ENCODE measurements at places on chromosomes 12 and 14.

DNA sequence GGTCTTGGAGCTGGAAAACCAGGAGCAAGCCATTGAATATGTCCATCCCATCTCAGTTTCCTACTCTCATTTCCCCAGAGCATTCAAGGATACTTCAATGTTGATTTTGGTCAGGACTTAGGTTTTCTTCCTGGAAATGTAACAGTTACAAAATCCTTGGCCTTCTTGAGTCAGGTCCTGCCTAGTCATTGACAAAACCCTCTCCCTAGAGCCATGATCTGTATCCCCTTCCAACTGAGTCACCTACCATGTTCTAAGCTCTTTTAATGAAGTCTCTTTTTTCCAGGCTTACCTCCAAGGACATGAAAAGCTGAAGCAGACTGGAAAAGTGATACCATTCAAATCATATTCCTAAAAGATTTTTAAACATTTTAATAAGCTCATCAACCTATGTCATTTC lies 549.2 kb downstream of the GALC start:
- no peak for DNase-seq

DNA sequence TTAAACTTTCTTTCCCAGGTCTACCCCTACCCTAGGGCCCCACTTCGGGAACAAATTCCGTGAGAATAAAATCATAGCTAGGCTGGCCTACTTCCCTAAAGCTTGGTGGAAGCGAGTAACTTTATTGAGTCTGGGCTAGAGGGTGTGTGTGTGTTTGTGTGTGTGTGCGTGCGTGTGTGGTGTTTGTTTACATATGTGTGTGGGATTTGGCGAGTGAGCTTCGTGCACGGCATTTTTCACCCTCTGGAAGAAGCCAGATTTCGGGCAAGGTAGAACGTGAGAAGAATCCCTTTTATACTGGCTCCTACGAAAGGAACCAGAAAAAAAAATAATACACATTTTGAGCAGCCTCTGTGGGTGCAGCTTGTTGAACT lies 7.5 kb upstream of the LHX5 start:
- DNase-seq = no peak

- no peak for DNase-seq
These were observed 90.4 kb downstream of the SLC8A3 start for GRCh38 chr14:70098250-70098809.

DNA sequence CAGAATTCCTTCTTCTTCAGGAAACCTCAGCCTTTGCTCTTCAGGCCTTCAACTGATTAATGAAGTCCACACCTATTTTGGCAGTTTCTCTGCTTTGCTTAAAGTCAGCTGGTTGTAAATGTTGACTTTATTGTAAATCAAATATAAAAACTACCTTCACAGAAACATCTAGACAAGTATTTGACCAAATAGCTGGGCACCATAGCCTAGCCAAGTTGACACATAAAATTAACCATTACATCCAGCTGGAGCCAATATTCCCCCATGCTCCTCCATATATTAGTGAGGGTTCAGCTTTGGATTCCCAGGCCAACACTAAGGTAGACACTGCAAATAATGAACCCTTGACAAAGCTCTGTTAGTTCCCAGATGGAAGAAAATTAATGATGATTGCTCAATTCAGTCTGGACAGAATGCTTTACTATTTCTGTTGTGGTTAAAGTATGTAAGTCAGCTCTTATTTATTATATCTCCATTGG lies 125.5 kb downstream of the ZFP36L1 start:
- DNase-seq = no peak

DNA sequence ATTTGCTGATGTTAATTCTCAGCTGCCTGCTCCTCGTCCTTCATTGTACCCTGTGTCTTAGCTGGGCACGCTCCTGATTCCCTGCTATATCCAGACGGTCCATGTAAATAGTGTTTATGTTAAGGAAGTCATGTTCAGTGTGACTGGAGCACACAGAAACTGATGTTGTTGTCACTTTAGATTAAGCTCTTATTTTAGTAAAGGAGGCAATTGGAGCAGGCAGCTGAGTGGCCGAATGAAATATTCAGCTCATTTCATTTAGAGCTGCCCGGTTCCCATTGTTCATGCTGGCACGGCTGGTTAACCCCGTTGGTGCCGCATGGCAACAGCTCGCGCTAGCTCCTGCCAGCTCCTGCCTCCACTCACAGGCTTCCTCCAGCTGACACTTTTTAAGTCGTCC lies 446.8 kb upstream of the SOX5 start:
- DNase-seq = no peak

GRCh38 chr12:11075642-11076041 lies 13.5 kb upstream of the TAS2R46 start:
- no peak for DNase-seq

DNA sequence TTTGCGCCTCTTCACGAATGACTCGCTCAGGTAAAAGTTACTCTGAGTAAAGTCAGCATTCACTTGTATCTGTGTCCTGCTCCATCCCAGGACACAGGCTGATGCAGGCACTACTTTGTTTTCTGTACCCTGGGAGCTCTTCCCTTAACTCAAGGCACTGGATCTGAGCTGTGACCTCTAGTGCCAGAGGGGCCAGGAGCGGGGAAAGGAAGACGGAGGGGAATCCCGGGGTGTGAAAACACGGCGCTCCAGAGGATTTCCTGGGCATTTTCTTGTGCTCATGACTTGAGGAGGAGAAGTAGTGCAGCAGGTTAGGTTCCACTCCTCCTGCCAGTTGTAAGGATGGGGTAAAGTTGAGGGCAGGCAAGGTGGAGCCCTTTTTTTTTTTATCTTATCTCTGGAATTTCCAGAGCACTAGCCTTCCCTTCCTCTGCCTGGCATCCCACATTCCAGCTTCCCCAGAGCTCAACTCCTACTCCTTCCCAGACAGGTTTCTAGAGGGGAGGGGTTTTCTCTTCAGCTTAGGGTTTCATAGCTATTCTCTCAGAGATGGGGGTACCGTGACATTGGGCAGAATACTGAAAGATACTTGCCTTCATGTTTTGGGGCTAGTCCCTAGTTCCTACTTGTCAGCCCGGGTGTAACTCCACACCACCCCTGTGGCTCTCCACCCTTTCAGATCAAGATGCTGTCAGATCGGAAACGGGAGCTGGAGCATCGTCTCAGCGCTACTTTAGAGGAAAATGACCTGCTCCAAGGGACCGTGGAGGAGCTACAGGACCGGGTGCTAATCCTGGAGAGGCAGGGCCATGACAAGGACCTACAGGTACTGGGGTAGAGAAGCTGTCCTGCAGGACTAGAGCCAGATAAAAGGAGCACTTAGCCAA lies 52.3 kb downstream of the RAB35 start:
- no peak for DNase-seq

DNA sequence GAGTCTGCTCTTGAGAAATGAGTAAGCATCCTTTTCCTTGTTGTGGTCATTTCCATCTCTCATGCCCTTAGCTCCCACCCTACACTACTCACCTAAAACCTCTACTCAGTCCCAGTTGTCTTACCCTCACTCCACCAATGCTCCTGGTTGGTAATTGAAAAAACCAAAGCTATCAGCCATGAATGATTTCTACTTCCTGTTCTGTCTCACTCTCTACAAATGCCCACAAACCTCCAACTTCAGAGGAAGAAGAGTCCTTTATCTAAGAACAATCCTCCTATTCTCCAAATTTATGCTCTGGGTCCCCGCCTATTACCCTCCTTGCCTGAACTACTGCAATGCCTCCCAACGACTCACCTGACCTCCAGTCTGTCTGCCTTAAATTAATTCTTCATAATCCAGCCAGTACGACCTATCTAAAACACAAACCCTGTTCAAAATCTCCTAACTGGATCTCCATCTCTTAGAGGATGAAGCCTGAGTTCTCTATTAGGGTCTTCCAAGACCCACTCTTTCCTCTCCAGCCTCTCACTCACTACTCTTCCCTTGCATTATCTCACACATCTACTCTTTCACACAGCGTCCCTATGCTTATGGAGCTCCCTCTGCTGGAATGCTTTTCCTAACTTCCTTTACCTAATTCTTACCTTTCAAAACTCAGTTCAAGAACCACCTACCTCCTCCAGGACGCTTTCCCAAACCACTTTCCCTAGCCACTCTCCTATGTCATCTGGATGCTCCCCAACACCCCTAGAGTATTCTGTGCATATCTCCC lies 2.2 kb downstream of the DHRS1 start:
- no peak for DNase-seq

GRCh38 chr12:68011206-68011881 lies 22.1 kb downstream of the IFNG-AS1 start:
- DNase-seq = no peak

GRCh38 chr12:48668996-48669395 lies 13.0 kb downstream of the KANSL2 start:
- no peak for DNase-seq

DNA sequence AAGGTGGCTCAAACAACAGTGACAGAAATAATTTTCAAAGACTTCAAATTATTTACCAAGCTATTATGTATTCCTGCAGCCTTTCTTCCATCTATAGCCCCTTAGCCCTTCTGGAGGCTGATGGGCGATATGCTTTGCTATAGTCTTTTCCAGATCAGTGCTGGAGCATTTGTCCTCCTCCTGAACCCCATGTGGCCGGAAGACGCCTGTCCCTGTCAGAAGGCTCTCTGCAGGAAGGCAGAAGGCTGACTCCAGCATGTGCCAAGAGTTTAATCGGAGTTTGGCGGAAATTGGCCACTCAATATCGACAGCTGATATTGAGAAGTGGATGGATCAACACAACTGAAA lies 49.3 kb upstream of the MAX start:
- no peak for DNase-seq

GRCh38 chr12:56521209-56521589 lies 421 bp upstream of the RBMS2 start:
- DNase-seq = no peak

DNA sequence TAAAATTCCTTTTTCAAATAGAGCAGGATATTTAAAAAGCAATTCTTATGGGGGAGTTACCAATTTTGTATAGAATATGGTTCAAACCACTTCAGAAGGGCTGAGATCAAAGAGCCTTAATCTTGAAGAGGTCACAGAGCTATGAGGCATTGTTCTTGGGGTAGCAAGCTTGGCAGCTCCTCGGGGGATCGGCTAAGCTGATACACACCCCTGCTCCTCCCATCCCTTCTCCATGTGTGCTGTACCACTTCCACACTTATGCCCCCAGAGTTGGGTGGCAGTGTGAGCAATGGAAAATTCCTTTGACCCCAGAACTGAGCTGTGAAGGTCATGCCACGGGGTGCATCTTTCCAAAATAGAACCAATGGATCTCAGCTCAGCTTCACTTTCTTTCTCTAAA lies 15.0 kb upstream of the TMEM30B start:
- no peak for DNase-seq

- DNase-seq = no peak
These were observed 124.1 kb downstream of the ARMH4 start for GRCh38 chr14:58027904-58028303.
